ENCODE measurements at places on chromosomes 12 and 14.

GRCh38 chr12:30985814-30986452 lies 59.4 kb downstream of the TSPAN11 start:
- H3K27me3 ChIP-seq, result no peaks in the 10 kb centered on the region
- no peaks in the 10 kb centered on the region for H3K36me3 ChIP-seq
- no peak overlapping the region for H3K27ac ChIP-seq

GRCh38 chr12:31220633-31221550 lies 105.1 kb downstream of the SINHCAF start:
- DNase-seq, result no peak
- H3K36me3 ChIP-seq, result no peaks in the 10 kb centered on the region
- H3K4me1 ChIP-seq, result no peaks in the 10 kb centered on the region

GRCh38 chr12:19688532-19688931 lies 249.2 kb downstream of the AEBP2 start:
- H3K36me3 ChIP-seq, result no peaks in the 10 kb centered on the region
- H3K27me3 ChIP-seq, result no peaks in the 10 kb centered on the region
- DNase-seq, result no peak
- H3K4me1 ChIP-seq, result peaks cover 4% of the 10 kb centered on the region
- no peak overlapping the region for H3K4me3 ChIP-seq
- no peak overlapping the region for H3K27ac ChIP-seq

- H3K27ac ChIP-seq, result no peak overlapping the region
- H3K4me3 ChIP-seq, result no peak overlapping the region
- DNase-seq, result no peak
- H3K36me3 ChIP-seq, result no peaks in the 10 kb centered on the region
Observed at GRCh38 chr12:116313194-116313927, 35.9 kb upstream of the MED13L start.

Measured in thoracic aorta (tissue), 2 donors.